ENCODE measurements at places on chromosomes 6 and 20. TPM values are rescaled to one million over a fixed set of nuclear protein-coding genes. Genes with fewer than 3 reads are reported as not detected.

The ELOVL4 gene
- 1.7 TPM for total RNA-seq

The TAAR1 gene
- not detected for total RNA-seq

The NUP153 gene
- total RNA-seq = 42.7 TPM

The ZBTB46 gene
- 3.4 TPM for total RNA-seq

The IBTK gene
- 41.5 TPM for total RNA-seq

The CLPSL1 gene
- not detected for total RNA-seq

The CST2 gene
- not detected for total RNA-seq

The SAMD3 gene
- total RNA-seq = 0.96 TPM

The HSPA1L gene
- total RNA-seq = 0.68 TPM

The PBOV1 gene
- total RNA-seq = not detected

The FAM217A gene
- not detected for total RNA-seq

The TMEM170B gene
- 0.60 TPM for total RNA-seq

The POU5F1 gene
- 0.36 TPM for total RNA-seq

The FAM120B gene
- total RNA-seq = 12.7 TPM

The PRICKLE4 gene
- total RNA-seq = 0.12 TPM

The EYA4 gene
- not detected for total RNA-seq

The DZANK1 gene
- 3.2 TPM for total RNA-seq

The JARID2 gene
- 10.6 TPM for total RNA-seq

The KATNA1 gene
- 39.9 TPM for total RNA-seq

The SNX14 gene
- total RNA-seq = 182 TPM

The MYCT1 gene
- total RNA-seq = 0.10 TPM

The TP53INP2 gene
- total RNA-seq = 7.1 TPM

The RIPOR2 gene
- 0.68 TPM for total RNA-seq

The SMIM26 gene
- total RNA-seq = 234 TPM

The OPN5 gene
- not detected for total RNA-seq

The CLVS2 gene
- not detected for total RNA-seq

The UBE2C gene
- total RNA-seq = 673 TPM

The ZNF217 gene
- 16.8 TPM for total RNA-seq

All from RPMI7951 (cell line).